ENCODE measurements at places on chromosomes 6 and 20.

DNA sequence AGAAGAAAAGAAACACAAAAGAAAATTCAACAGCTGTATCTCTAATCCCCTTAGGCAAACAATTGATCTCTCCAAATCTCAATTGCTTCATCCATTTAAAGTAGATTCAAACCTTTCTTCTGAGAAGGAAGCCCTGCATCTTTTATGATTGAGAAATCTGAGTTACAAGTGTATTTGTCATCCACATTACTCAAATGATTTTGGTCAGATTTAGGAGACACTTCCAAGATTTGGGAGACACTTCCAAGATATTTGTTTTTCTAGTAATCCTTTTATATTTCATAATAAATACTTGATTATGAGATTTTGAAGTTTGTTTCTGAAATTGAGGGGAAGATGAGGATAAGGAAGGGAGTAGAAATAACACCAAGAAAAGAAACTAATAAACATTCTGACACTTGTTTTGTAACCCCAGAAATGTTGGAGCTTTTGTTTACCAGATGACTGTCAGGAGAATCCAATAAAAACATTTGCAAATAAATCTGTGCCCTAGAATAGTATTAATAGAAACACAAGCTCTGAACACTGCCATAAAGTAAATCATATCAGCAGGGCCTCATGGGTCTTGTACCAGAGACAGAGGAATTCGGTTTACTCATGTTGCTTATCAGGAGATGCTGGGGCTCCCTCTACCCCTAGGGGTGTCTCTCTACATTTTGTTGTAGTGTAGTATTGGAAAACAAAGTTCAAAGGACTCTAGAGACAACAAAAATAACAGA lies 314.3 kb upstream of the NT5E start:
- no peak for DNase-seq

DNA sequence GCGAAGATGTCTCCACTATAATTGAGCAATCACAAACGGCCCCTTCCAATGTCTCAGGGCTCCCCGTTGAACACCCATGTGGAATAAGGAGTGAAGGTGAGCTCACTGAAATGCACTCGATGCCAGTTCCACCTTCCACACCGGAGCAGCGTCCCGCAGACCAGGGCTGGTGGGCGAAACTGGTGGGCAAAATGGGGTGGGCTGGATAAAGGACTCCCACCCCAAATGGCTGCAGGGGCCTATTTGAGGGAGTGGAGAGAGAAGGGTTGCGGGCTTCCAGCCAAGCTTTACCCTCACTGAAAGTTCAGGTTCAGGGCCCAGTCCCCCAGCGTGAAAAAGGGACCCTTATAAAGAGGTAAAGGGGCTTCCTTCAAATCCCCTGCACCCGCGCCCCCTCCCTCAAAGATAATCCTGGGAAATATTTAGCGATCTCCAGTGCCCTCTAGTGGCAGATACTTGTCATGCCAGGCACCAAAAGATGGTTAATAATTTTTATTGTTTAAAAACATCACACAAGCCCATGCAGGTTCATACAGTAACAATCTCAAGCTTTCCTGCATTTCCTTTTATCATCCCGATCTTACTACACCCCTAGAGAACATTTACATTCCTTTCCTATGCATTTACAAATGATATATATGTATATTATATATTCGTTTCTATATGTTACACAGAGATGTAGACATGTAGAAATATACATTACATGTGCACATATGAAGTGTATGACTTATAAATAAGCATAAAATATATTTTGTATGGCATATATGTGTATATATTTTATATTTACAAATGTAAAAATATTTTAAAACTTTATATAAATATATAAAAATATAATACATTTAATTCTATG lies 58.2 kb upstream of the NKX2-2 start:
- DNase-seq: no peak

- no peak for DNase-seq
These were observed 67.2 kb upstream of the TBC1D7 start for GRCh38 chr6:13395272-13396237.

DNA sequence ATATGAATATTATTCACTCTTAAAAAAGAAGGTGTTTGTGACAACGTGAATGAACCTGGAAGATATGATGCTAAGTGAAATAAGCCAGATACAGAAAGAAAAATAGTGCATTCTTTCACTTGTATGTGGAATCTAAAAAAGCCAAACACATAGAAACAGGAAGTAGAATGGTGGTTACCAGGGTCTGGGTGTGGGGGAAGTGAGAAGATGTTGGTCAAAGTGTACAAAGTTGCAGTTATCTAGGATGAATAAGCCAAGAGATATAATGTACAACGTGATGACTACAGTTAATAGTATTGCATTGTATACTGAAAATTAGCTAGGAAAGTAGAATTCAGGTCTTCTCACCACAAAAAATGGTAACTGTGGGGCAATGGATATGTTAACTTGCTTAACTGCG lies 151.1 kb upstream of the HCRTR2 start:
- DNase-seq: no peak

DNA sequence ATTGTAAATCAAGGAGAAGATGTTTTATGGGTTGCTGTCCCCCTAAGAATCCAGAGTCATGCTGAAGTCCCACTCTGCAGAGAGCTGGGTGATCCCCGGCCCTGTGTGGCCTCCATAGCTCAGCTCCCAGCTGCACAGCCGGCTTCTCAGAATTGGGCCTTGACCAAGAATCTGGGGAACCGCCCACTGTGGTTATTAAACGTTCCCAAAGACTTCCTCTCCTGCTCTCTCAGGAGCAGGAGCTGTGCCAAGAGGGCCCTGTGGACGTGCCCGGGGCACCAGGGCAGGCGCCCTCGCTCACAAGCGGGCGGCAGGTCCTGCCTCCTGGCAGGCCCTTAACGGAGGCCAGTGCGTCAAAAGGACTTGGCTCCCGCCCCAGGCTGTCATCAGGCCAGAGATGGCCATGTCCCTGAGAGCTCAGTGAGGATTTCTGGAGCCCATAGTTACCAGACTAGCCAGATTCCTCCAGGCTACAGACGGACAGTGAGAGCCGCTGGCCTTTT lies 30.4 kb downstream of the ZC3H12D start:
- DNase-seq: no peak

DNA sequence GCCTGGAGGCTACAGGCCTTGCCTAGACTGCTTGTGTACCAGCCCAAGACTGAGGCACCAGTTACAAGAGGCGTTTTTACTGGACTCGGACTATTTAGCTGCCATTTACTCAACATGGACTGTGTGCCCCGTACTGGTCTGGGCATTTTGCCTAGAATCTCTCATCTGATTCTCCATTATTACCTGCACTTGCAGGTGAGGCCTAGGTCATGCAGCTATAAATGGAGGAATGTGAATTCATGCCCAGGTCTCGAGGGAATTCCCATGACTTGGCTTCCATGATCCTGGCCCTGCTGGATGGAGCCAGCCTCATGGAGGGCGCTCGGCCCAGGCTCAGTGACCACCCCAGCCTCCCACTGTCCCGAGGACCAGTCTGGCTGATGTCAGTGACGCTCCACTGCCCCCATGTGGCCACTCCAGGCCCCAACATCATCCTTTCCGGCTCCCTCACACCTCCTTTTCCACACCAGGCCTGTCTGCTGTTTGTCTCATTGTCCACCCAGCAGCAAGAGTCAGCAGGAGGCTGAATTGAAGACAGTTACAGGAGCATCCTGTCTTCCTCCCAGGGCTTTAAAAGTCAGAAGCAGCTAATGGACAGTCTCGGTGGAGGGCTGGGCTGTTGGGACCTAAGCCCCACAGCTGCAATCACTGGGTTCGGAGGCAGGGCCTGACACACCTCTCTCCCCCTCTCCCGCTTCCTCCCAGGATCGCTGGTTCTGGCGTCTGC lies 8.7 kb downstream of the MMP24OS start:
- no peak for DNase-seq

DNA sequence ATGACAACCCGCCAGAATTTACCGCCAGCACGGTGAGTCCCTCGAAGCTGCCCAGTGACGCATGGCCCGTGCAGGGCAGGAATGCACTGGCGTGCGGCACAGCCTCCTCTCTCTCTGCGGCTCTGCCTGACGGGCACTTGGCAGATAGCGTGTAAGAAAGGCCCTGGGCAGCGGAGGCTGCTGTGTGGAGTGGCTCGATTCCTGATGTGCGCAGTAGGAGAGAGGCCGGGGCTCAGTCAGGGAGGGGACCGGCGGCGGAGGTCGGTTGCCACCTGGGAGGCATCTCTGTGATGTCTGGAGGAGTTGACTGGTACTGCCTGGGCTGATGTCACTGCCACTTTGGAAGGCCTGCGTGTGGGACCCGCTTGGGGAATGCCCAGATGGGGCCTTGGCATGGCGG lies 170.7 kb downstream of the TAF4 start:
- no peak for DNase-seq

- DNase-seq: no peak
These were observed 6.4 kb downstream of the R3HDML start for GRCh38 chr20:44343162-44343675.

GRCh38 chr6:110938171-110938570 lies 20.3 kb upstream of the GTF3C6 start:
- DNase-seq: no peak

DNA sequence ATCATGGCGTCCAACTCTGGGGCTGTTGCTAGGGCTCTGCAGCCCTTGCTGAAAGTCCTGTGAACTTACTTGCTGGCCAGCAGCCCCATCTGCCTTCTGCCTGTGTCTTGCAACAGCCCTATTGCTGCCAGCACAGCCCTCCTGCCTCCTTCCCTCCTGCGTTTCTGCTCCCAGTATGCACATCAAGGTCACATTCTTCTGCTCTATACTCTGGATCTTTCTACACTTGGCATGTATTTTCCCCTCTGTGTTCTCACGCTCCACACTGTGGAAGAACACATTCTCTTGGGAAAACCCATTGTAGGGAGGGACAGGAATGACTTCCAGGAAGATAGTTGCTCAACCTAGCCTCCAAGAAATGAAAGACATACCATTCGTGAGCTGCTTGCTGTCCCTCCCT lies 80.9 kb upstream of the PHACTR2 start:
- DNase-seq: no peak

GRCh38 chr20:57671662-57672061 lies 38.2 kb downstream of the PMEPA1 start:
- DNase-seq: no peak

GRCh38 chr20:23492292-23492691 lies 1.4 kb downstream of the CST8 start:
- DNase-seq: no peak

- DNase-seq: no peak
These were observed 128.6 kb downstream of the UNC5CL start for GRCh38 chr6:40910260-40910893.

GRCh38 chr6:75409286-75409685 lies 84.3 kb downstream of the FILIP1 start:
- DNase-seq: no peak
